Inflammatory macrophage (primary cell): ENCODE measurements at places on chromosomes 1 and 21.
A peak's percentile ranks its signal among the peaks of the same experiment; 100 is the strongest.

DNA sequence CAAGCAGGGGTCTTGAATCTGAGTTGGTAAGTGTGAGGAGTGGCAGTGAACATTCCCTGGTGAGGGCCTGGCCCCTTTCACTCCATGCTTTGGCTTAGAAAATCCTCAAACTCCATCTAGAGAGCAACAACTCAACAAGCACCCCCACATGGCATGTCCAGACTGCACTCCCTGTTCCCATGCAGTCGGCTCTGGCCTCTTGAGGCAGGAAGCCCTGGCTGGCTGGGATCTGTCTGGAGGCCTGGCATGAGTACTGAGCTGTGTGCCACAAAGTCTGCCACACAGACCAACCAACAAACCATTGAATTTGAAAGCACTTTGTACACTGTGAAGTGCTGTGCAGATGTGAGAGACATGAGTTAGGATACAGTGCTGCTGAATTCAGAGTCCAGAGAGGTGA is 25.2 kb downstream of the COA7 start:
- no peak for DNase-seq

DNA sequence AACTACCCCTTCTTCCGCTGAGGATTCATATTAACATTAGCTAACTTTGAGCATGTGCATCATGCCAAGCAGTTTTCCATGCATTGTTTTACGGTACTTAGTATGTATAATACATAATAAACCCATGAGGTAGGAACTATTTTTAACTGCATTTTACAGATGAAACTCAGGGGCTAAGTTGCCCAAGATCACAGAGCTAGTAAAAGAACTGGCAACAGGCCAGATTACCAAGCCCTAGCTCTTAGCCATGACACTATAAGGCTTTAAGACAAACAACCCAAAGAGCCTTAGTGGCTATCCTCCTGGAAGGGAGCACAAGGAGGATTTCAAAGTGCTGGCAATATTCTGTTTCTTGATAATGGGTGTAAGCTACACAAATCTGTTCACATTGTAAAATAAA is 6.1 kb downstream of the AK2 start:
- DNase-seq: peak; percentile 50

GRCh38 chr1:228465571-228466146 is 21.5 kb upstream of the RNF187 start:
- DNase-seq: no peak

DNA sequence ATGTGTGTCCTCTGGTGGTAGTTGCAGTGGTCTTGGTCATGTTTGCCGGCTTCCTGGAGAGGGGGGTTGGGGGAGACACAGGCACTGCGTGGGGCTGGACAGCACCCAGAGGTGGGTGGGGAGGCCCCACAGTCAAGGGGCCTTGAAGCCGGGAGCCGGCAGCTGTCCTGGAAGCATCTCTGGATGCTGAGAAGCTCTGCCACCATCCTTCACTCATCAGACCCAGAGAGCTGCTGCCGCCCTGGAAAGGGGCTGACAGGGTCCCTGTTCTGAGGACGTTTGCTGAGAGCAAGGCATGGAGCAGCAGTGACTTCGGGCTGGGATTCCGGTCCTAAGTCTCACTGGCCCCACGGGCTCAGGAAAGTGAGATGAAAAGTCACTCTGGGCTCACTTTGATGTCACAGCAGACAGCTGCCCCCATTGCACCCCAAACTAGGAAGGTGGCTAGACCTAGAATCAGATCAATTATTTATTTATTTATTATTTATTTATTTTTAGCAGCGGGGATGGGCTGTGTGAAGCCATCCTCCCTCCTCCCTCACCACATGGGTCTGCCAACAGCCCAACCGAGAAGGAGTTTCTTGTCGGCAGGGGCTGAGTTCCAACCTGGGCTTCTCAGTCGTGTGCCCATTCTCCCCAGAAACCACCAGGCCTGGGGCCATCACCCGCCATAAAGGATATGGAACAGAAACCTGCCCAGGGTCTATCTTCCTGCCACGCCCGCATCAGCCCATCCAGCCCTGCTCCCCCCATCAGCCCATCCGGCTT is 547.4 kb downstream of the PTPRU start:
- DNase-seq: no peak

DNA sequence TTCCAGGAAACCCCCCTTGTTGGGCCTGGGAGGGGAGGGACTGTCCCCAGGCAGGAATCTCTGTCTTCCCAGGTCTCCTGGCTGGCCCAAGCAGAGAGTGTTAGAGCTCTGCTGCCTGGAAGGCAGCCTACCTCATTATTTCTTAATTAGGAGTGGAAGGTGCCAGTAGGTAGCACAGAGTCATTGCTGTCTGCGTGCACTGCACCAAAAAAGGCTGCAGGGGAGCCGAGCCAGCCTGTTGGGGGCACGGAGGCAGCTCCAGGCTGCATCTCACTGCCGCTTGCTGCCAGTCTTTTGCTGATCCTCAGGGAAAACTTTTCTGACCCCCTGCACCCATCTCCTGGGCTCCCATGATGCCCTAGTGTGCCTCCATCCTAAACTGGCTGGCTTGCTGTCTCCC is 58.1 kb downstream of the LRRN2 start:
- DNase-seq: no peak

- DNase-seq: no peak
Observed at GRCh38 chr1:29880556-29880955, 644.2 kb downstream of the PTPRU start.

DNA sequence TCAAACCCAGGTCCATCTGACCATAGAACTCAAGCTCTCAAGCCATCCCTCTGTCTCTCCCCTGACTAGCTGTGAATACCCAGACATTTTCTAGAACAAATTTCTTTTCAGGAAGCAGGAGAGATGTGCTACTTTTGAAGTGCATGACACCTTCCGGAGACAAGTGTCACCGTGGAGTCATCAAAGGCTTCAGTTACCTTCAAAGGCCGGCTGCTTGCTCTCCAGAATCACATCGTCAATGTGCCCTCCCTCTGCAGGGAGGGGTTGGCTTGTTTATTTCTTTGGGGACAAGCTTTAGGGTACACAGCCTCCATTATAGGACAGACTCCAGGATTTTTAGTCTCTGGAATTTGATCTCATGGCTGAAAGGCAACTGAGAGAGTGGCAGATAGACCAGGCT is 37.7 kb upstream of the IGSF21 start:
- DNase-seq: no peak
